ENCODE measurements at places on chromosomes 2 and 18.

- DNase-seq: no peak
These were observed 108.9 kb upstream of the CDC42EP3 start for GRCh38 chr2:37780387-37780676.

- no peak for DNase-seq
These were observed 3.7 kb upstream of the FEV start for GRCh38 chr2:218988650-218989049.

DNA sequence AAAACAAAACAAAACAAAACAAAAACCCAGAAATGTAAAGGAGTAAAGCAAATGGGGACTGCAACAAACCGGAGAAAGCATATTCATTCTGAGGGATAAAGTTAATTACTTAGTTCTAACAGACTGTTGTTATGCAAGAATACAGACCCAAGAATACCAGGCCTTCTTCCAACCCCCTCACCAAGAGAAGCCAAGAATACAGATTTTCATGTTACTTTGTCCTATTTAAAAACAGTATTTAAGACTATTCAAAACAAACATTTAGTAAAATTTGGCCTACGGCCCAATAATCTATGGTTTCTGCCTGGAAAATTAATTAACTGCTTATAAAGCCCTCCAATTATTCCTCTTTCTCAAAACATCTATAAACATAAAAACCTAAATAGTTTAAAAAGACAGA is 91.4 kb downstream of the USP34 start:
- DNase-seq: no peak

GRCh38 chr2:103448495-103448894 is 686.7 kb downstream of the TMEM182 start:
- no peak for DNase-seq

- no peak for DNase-seq
These were observed 228.3 kb upstream of the FOSL2 start for GRCh38 chr2:28164280-28164801.

DNA sequence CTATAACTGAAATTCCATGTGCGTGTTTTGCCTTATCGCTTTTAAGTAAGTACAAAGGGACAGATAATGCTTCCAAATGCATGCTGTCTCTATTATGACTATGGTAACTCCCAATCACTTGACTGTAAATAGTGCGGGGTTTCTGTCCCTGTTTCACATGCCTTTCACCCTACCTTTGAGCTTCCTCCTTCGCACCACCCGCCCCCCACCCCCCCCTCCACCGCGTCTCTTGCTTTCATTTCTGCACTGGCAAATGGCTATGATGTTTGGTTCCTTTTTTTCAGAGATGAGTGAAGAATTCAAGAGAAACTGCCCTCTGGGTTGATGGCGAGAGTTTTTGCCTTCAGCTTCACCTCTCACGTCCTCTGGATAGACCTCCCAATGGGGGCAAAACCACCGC is 25.0 kb upstream of the SPP2 start:
- DNase-seq: no peak

GRCh38 chr2:33205693-33206434 is 259.1 kb downstream of the LTBP1 start:
- no peak for DNase-seq

- DNase-seq: no peak
These were observed 22.5 kb downstream of the CAVIN2 start for GRCh38 chr2:191824398-191824797.
